ENCODE measurements at places on chromosomes 7 and 10.

DNA sequence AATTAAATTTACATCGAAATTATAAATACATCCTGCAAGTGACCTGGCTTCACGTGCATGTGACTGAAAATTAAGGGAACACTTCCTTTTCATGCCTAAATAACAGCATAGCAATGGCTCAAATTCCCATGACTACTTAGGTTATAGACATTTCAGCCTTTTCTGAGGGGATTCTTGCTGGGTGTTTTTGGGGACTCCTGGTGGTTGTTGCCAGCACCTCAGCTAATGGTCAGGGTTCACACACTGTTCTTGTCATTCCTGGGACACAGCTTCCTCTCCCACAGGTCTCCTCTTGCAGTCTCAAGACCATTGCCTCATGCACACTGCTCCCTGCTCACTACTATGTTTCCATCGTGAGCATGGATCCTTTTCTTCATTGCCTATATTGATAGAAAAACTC, 148.9 kb upstream of the GLI3 start:
- no peak for DNase-seq

GRCh38 chr10:82037076-82037475, 162.1 kb downstream of the NRG3 start:
- no peak for DNase-seq

GRCh38 chr10:6802759-6803426, 222.8 kb upstream of the PRKCQ start:
- no peak for DNase-seq

GRCh38 chr10:63157845-63158624, 24.9 kb downstream of the NRBF2 start:
- peak; percentile 28 for DNase-seq

GRCh38 chr7:29604702-29605101, 41.1 kb downstream of the PRR15 start:
- DNase-seq, result no peak

DNA sequence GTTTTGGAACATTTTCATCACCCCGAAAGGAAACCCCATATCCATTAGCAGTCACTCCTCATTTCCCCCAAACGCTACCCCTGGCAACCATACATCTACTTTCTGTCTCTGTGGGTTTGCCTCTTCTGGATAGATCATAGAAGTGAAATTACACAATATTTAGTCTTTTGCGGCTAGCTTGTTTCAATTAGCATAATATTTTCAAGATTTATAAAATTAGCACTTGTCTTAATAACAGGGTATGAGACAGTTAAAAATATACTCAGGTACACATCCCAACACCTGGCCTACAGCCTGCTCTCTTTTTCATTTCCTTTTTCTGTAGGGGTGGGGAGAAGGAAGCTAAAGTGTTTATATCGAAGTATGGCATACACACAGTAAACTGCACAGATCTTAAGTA, 81.4 kb upstream of the LRGUK start:
- DNase-seq, result no peak

DNA sequence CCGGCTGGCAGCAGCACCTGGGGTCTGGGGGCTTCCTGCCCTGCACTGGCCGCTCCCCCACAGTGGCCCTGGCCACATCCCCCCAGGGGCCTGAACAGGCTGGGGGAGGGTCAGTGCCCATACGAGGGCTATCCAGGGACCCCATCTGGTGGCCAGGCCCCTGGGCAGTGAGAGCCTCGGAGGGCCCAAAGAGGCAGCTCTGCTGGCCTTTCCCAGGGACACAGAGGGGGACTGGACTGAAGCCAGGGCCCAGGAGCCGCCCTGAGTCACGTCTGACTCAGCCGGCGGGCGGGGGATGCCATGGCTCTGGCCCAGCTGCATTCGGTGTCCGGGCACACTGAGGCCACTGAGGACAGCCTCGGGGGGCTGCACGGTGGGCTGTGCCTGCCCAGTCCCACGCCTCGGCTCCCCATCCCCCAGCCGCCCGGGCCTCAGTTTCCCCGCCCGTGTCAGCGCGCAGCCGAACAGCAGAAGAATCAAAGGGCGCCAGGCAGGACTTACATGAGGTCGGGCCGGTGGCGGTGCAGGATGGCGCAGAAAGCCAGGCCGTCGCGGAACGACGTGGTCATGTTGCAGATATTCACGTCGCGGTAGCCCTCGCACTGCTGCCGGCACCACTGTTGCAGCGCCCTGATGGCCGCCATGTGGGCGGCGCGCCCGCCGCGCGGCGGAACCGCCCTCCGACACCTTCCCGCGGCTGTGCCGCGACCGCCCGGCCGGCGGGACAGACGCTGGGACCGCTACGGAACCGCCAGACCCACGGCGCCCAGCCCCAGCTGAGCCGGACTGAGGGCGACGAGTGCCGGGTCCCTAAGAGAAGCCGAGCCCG, at the start of gene MICALL2:
MICALL2 (minus strand) TSS at position 788 of the 829 bp plus-strand sequence; CDS start at position 644, 144 bp downstream.
- no peak for DNase-seq

- DNase-seq, result no peak
These were observed 42.3 kb upstream of the GNA12 start for GRCh38 chr7:2886391-2886790.

DNA sequence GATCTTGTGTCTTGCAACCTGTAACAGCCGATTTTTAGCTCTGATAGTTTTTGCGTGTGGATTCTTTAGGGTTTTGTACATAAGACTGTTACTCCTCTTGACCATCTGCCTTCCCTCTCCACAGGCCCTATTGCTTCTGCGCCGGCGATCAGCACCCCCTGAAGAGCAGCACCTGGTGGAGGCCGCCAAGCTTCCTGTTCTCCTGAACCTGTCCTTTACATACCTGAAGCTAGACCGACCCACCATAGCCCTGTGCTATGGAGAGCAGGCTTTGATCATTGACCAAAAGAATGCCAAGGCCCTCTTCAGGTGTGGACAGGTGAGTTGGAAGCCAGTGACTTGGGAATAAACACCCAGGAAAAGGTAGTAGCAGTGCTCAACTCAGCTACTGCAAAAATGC, 12.6 kb downstream of the FKBP6 start:
- DNase-seq, result no peak

- no peak for DNase-seq
These were observed 27.1 kb downstream of the NDUFB2 start for GRCh38 chr7:140723574-140723973.

GRCh38 chr7:49780953-49781352, 7.5 kb downstream of the VWC2 start:
- no peak for DNase-seq
